ENCODE measurements at places on chromosomes 3 and 15.

GRCh38 chr3:124243177-124243859, 251.4 kb upstream of the ROPN1 start:
- DNase-seq, result no peak

- no peak for DNase-seq
These were observed 35.9 kb downstream of the EIF4E3 start for GRCh38 chr3:71689291-71689690.

DNA sequence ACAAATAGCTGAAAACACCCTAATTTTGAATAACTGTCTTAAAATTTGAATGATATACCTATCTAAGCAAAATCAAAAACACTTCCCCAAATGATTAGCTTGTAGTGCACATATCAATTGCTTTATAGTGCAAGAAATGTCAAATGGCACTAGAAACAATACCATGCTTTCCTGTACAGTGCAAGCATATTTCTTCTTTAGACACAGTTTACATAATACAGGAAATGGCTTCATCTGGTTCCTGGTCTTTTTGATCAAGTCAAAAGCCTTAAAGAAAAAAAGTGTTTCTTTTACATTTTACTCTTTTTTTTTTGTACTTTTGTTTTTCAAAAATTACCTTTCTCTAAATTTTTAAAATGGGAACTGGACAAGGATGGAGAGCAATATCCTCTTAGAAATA, 352.1 kb downstream of the MECOM start:
- no peak for DNase-seq

- no peak for DNase-seq
These were observed 1.4 kb downstream of the MORF4L1 start for GRCh38 chr15:78873793-78874765.

DNA sequence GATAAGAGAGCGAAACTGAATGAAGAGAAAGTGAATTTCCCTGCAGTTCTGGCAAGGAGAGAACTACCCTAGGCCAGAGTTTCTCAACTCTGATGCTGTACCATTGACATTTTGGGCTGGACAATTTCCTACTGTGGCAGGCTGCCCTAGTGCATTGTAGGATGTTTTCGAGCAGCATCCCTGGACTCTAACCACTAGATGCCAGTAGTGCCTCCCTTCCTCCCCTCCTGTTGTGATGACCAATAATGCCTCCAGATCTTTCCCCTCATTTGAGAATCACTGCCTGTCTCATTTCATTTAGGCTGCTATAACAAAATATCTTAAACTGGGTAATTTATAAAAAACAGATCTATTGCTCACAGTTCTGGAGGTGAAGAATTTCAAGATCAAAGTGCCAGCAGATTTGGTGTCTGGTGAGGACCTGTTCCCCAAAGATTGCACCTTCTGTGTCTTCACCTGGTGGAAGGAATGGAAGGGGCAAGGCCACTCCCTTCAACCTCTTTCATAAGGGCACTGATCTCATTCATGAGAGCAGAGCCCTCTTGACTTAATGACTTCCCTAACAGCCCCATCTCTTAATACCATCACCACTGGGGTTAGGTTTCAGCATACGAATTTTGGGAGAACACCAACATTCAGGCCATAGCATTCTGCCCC, 188.9 kb upstream of the MEIS2 start:
- no peak for DNase-seq

GRCh38 chr3:10557781-10558373, 52.5 kb upstream of the ATP2B2 start:
- no peak for DNase-seq

GRCh38 chr3:179189759-179190158, 41.6 kb downstream of the PIK3CA start:
- no peak for DNase-seq

- DNase-seq, result no peak
These were observed 65.2 kb downstream of the RARB start for GRCh38 chr3:25493246-25493645.

- DNase-seq, result no peak
These were observed 239.7 kb upstream of the BHLHE40 start for GRCh38 chr3:4739289-4740236.

DNA sequence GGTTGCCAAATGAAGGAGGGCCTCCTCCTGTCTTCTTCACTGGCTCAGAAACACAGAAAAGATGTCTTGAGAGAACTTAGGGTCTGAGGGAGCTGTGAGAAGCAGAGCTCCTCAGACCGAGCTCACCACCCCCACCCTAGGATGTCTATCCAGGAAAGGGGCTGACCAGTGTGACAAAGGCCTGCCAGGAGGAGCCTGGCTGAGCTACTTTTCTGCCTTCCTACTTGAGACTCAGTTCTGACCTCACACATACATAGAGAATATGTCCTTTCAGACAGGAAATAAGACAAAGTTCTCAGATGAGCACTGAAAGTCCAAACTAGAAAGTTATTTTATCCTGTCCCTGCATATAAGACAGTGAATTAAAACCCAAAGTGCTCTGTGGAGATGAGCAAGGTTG, 54.5 kb downstream of the KIF9 start:
- DNase-seq, result no peak

GRCh38 chr3:5096336-5097008, 25.6 kb upstream of the ARL8B start:
- DNase-seq, result no peak

DNA sequence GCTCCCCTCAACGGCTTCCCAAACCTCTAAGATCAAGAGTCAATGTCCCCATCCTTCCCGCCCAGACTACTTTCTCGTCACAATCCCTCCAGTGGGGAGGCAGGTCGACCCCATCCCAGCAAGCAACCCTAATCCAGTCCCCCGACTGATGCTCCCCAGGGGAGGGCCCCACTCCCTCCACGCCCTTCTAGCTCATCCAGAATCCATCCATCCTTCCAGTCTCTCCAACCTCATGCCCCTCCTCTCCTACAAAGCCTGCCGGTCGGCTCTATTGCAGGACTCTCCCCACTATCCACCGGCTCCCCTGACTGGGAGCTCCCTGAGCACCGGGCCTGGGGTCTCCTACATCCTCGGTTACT, 1.3 kb downstream of the ADAMTS7 start:
- no peak for DNase-seq

GRCh38 chr3:98032904-98033303, 2.2 kb downstream of the GABRR3 start:
- no peak for DNase-seq

Measured in stimulated activated CD8-positive, alpha-beta memory T cell treated with anti-CD3 and anti-CD28 coated beads, Interleukin-15, amount 100 ng/mL, for 24 hours (primary cell).